ENCODE measurements at places on chromosomes 3 and 15.

GRCh38 chr3:156617145-156617544 lies 57.2 kb upstream of the TIPARP start:
- no peak for DNase-seq

GRCh38 chr3:73141525-73141924 lies 80.1 kb downstream of the EBLN2 start:
- no peak for DNase-seq

- DNase-seq, result no peak
Observed at GRCh38 chr3:99708207-99708745, 69.9 kb downstream of the COL8A1 start.

DNA sequence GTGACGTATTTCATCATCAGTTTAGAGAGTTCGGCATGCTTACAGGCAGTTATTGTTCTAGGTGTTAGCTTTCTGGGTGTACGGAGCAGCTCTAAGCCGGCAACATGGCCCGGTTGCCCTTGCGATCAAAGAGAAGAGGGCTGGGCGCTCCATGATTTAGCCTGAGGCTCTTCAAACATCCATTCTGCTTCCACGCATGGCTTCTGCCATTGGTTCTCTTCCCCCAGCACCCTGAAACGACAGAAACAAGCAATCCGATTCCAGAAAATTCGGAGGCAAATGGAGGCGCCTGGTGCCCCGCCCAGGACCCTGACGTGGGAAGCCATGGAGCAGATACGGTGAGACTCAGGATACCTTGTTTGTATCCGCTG lies 574 bp downstream of the NGRN start:
- peak; percentile 20 for DNase-seq

DNA sequence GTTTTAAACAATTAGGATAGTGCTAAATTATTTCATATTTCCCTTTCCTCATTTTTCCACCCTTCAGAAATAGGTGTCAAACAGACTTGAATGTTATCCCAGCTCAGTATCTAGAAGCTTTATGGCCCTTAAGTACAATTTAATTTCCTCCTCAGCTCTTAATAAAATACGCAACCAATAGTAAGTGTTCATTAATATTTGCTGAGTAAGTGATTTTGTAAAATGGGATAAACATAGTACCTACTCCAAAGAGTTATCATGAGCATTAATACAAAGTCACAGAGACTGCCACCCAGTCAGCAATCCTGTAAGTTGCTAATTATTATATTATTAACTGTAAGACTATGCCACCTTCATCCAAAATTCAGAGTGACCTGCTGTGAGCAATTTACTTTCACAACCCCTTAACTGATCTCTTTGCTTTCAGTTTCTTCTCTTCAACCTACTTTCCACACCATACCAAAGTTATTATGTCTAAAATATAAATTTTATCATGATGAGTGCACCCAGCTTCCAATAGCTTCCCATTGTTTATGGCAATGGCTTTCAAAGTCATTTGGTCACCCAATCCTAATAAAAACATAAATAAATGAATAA lies 30.7 kb upstream of the CLDN1 start:
- no peak for DNase-seq

DNA sequence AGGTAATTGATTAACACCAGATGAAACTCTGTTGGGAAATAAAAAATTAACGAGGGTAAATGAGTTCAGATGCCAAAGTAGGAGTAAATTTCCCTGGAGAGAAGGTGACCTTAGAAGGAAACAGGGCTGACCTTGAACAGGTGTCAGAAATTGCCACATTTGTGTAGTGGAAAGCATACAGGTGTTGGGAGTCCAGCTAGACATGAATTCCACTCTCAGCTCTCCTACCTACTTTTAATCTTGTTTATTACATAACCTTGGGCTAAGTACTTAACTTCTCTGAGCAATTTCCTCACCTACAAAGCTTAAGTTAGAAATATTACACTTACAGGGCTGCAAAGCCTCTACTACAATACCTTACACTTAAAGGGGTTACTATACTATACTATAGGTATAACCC lies 96.0 kb downstream of the ISL2 start:
- DNase-seq, result no peak

DNA sequence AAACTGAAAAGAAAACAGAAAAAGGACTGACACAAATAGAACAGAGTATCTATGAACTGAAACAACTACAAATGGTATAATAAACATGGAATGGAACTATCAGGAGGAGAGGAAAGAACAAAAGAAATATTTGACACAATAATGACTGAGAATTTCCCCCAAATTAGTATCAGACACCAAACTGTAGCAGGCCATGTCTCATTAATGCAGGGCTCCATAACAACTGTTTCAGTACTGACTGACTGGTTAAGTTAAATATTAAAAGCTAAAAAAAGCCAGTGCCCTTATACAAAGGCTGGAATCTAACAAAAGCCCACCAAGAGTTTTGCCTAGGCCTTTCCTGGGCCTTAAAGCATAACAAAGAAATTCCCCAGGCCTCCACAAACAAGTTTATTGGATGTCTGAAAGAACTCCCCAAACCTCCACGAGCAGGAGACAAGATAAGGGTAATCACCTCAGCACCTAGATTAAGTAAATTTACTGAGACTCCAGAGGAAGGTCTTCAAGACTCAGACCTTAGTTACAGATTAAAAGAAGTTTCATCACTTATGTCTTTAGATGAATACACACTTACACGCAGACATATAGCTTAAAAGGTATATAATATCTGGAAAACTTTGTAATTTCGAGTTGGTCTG lies 45.7 kb downstream of the KPNA1 start:
- DNase-seq, result no peak

- no peak for DNase-seq
Observed at GRCh38 chr3:182808041-182808770, 14.9 kb downstream of the ATP11B start.

GRCh38 chr3:123099331-123100192 lies 32.7 kb downstream of the PDIA5 start:
- DNase-seq, result no peak

GRCh38 chr3:23915537-23916108 lies 1.2 kb downstream of the NKIRAS1 start:
- DNase-seq, result no peak

DNA sequence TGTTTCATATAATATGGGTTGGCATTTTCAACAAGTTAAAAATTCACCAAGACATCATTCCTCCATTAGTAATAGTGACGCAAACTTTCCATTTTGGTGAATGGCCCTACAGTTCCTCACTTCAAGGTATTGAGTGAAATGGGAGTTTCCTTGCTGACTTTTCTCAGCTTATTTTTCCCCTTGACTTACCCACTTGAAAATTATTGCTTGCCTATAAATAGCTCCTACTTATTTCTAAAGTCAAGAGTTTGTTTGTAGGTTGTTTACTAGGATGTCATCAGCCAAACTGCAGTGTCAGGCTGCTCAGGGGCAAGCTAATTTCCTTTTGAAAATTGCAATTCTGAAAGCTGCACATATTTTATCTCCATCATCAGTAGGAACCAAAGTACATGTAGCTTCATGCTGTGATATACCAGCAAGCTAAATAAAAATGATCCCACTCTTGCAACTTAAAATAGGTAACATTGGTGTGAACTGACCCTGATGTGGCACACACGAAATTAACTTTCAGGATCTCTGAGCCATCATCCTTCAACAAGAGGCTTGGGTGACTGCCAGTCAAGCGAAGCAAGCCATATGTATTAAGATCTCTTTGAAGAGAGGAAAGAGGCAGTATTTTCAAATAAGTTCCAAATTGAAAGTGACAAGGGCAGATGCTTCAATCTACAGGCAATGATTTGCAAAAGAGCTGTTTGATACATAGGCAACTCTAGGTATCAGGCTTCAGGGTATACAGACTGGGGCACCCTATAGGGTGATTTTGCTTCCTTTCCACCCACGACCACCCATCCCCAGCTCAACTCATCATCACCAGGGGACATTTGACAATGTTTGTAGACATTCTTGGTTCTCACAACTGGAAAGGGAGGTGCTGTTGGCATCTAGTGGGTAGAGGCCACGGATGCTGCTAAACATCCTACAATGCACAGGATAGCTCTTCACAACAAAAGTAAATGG lies 66.8 kb upstream of the RASGRP1 start:
- DNase-seq, result no peak

DNA sequence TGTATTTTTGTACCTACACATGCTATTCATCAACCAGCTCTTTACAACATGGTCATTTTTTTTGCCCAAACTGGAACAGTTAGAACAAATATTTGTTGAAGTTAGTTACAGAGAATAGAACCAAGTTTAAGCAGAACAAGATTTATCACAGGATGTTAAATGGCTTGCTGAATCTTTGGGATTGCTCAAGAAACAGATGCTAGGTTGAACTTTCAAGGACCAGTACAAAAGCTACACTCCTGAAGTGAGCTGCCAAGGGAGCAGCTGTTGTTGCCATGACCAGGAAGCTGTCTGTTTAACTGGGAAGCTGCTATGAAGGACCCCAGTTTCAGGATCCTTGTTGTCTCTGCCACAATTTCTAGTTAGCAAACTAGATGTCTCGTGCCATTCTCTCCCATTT lies 53.7 kb downstream of the ZIC1 start:
- no peak for DNase-seq

DNA sequence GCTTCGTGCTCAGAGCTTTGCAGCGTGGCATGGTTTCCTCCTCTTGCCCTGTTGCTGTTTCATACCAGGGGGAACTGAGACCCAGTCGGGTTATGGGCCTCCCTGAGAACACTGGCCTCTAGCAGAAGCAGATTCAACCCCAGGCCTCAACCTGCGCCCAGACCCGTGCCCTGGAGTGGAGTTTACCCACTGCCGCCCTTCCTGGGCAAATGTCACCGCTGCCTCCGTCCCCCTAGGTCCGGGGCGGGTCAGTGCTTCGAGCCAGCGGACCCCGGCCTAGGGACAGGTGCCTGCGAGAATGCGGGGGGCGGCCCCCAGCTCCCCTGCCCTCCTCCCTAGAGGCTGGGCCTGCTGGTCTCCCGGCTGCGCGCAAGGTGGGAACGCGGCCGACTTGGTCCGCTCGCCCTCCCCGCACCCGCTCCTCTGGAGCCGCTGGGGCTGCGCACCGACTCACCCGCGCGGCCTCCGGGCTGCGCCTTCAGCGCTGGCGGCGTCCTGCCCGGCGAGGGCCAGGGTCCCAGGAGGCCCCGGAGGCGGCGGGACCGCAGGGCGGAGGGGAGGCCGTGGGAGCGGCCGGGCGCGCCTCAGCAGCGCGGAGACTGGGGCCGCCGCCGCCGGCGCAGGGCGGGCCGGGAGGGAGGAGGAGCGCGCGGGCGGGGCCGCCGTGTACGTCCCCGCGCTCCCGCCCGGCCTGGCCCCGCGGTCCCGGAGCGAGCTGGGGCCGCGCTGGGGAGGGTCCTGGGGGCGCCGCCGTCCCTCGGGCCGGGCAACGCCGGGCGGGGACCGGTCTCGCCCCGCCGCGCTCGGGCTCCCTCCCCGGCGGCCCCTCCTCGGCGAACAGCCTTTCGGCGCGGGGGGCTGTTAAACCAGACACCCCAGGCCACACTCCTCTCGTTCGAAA lies at the start of gene PIGZ:
PIGZ (minus strand) TSS at position 601 of the 901 bp plus-strand sequence. CDS start 16,802 bp downstream, outside the sequence.
- no peak for DNase-seq

GRCh38 chr15:78637776-78638435 lies 3.1 kb downstream of the CHRNB4 start:
- no peak for DNase-seq

GRCh38 chr3:64563751-64564150 lies 124.0 kb downstream of the ADAMTS9 start:
- DNase-seq, result no peak

DNA sequence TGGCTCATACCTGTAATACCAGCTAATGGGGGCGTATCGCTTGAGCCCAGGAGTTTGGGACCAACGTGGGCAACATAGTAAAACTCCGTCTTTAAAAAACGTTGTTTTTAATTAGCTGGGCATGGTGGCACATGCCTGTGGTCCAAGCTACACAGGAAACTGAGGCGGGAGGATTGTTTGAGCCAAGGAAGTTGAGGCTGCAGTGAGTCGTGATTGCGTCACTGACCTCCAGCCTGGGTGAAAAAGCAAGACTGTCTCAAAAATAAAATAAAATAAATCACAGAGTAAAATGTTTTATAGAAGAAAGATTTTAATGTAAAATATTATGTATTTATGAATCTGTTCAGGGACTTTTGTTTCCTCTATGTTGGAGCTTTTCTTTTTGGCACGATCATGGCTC lies 15.3 kb upstream of the STRIT1 start:
- no peak for DNase-seq

DNA sequence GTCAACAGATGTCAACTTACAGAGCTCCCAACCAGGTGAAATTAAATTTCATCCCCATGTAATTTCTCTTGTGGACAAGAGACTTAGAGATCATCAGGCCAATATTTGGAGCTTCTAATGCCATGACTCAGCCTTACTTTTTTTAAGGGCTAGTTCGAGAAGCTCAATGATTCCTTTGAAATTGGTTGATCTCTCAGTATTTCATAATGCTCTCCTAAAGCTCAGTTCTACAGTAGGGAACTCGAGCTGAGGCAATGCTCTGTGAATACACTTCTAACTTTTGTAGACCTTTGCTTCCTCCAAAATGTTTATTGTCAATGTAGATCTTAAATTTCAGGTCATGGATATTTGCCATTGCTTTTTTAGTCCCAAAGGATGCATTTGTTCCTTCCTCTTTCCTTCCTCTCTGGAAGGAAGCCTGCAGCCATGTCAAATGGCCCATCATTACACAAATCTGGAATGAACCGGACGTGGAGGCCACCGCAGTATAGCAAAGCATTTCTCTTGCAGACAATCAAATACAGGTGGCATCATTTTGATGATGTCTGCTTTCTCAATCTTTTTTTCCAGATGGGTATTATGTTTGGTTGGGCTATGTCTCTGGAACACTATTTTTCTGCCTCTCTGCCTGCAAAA lies 28.3 kb downstream of the STARD5 start:
- DNase-seq, result no peak

- no peak for DNase-seq
Observed at GRCh38 chr3:134074001-134074789, 44.5 kb upstream of the SLCO2A1 start.

DNA sequence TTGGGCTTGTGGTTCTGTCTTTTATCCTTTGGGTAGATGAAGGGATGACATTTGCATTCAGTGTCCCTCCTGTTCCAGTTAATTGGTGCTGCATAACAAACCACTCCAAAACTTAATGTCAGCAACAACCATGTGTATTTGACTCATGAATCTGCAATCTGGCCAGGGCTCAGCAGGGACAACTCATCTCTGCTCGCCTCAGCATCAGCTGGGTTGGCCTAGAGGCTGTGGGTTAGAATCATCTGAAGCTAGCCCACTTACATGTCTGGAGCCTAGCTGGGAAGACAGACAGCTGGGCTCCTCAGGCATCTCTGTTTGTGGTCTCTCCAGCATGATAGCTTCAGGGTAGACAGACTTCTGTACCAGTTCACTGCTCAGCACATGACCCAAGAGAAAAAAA lies 92.0 kb downstream of the TMEM108 start:
- no peak for DNase-seq

- no peak for DNase-seq
Observed at GRCh38 chr3:8457039-8457438, 44.6 kb upstream of the LMCD1 start.

DNA sequence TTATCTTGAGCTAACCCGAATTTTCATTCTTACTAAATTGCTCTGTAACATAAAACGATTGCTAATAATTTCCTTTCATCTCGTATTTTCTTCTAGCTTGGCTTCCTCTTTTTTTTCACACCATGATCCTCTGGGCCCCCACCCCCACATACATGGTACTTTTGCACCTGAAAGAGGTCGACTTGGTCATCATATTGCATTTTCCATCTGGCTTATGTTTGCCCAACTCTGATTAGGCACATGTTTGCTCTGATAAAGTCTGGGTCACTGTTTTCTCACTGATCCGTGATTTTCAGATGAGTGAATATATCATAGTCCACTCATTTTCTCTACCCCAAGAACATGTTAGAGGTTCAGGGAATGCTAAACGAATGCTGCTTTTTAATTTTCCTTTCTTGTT lies 49.5 kb downstream of the ARRDC4 start:
- DNase-seq, result no peak
